ENCODE measurements at places on chromosomes 4 and X. TPM values are rescaled to one million over a fixed set of nuclear protein-coding genes. Genes with fewer than 3 reads are reported as not detected.

DNA sequence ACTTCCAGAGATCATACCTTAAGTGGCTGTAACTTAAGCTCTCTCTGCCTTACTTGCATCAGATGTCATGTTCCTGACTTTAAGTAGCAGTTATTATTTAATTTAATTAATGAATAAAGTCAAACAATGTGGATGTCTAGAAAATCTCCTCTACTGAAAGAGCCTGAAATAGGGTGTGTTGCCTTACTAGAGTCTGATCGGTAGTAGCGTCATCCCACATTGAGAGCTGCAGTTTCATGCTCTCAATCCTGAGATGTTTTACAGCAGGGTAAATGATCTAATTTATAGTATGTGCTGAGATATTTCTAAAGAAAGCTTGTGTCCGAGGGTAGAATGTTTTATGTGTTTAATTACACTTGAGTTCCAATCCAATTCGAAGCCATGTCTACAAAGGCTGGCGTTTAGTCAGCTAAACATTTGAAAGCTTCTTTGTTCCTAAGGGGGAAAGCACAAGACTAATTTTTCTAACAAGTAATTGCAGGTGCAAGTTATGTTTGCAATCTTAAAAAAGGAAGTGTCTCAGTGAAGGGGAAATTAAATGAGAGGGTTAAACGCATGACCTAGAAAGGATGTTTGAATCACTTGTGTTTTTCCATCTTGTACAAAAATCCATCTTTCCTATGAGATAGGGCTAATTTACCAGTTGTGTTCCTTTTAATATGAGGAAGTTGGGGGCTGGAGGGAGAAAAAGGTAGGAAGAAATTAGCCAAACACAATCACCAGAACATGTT, 391.0 kb upstream of the MAGEB2 start:
- DNase-seq = no peak
- H3K27ac ChIP-seq = no peak overlapping the region

GRCh38 chrX:70979136-70979762, 48.4 kb upstream of the SLC7A3 start:
- DNase-seq = no peak
- no peaks in the 10 kb centered on the region for H3K27me3 ChIP-seq
- H3K4me3 ChIP-seq = no peak overlapping the region
- H3K36me3 ChIP-seq = no peaks in the 10 kb centered on the region

DNA sequence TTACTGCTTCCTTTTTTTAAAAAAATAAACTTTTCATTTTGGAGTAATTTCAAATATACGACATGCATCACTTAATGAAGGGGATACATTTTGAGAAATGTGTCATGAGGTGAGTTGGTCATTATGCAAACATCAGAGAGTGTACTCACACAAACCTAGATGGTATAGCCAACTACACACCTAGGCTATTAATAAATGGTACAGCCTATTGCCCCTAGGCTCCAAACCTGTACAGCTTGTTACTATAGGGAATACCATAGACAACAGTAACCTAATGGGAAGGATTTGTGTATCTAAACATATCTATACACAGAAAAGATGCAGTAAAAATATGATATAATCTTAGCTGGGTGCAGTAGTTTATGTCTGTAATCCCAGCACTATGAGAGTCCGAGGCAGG, 29.1 kb downstream of the SETD7 start:
- H3K36me3 ChIP-seq = peaks cover 21% of the 10 kb centered on the region
- H3K4me3 ChIP-seq = no peak overlapping the region
- DNase-seq = no peak

DNA sequence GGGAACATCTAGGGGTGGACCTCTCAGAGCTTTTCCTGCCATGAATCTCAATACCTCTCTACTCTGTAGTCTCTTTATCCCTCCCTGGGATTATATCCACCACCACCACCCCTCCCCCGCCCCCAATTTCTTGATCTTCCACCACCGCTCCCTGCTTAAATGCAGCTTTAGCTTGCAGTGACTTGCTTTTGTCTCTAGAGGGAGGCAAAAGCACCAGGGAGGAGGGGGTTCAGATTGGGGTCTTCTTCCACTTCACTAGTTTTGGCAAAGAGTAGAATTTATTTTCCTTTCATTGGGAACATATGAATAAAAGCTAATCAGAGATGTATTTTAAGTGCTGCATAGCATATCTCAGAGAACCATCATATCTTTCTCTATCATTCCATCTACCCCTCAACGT, 5.5 kb downstream of the ARHGAP36 start:
- H3K27me3 ChIP-seq = peaks cover 52% of the 10 kb centered on the region
- H3K4me1 ChIP-seq = peaks cover under 1% of the 10 kb centered on the region
- no peak overlapping the region for H3K27ac ChIP-seq
- DNase-seq = no peak
- H3K4me3 ChIP-seq = no peak overlapping the region
- no peaks in the 10 kb centered on the region for H3K36me3 ChIP-seq

CXorf65 gene
- not detected for total RNA-seq

Measured in chondrocyte (in vitro differentiated cells).